Stimulated activated CD4-positive, alpha-beta T cell treated with anti-CD3 and anti-CD28 coated beads, TNF-alpha, amount 100 ng/mL, for 24 hours (primary cell): ENCODE measurements at places on chromosomes 5 and 9.

DNA sequence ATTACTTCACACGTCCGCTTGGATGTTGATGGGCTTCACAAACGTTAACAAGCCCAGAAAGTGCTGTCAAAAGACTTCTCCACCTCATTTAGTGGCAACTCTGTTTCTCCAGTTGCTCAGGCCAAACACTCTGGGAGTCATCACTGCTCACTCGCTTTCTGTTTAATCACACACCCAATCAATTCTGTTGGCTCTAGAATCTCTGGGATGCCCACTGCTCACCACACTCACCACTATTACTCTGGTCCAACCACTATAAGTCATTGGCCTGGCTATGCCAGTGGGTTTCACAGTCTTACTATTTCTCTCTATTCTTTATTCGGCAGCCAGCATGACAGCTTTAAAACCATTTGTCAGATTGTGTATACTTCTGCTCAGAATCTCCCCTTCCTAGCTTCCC, 163.5 kb downstream of the KDM4C start:
- DNase-seq, result no peak

DNA sequence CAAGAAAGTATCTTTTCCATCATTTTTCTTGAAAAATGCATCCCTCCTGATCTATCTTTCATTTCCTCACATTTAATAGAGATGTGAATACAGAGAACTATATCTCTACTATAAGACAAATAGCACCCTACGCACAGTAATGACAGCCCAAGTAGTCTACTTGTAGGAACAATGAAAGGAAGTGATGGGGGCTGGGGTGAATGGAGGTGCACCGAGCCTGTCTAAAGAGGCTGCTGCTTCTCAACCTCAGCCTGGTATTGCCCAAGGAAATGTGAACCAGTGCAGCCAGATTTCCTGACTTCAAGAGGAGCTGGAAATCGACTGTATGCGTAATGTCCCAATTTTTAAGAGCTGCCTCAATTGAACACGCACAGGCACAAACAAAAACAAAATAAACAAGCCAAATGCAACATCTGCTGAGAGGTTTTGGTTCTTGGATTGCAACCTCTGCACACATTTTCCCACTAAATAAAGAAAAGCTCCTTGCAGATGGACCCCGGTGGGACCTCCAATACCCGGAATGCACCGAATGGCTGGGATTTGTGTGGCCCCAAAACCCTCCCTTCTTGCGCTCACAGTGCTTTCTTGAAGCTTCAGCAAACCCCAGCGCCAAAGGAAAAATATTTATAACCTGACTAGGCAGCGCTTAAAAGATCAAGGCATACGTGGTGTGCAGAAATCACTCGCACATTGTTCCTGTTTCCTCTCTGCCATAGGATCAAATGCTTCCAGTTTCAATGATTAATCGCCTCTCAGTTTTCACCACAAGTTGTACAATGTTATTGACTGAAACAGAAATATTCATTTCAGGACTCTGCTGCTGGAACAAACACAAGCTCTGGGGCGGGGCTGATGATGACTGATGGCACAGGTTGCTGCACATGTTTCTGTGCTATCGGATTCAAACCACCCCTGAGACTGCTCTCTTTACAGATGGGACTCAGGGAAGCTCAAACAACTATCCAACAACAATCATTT, 68.3 kb downstream of the KCNIP1 start:
- DNase-seq, result peak; percentile 80

- DNase-seq, result no peak
Measured at GRCh38 chr9:87193151-87193550, 245.8 kb upstream of the GAS1 start.

DNA sequence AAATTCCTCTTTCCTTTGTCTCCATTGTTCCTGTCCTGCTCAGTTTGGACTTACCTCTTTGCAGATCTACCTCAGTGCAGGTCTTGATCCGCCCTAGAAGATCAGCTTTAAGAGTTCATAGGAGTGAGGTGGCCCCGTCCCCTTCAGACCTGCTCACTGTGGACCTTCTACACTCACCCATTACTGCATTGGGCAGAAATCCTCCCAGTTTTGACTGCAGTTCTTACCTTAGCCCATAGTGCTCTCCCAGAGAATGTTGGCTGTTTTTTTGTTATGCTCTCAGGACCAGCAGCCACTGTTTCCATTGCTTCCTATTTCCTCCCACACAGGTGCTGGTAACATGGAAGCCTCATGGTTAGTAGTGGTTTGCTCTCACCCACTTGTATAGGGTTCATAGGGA, 63.3 kb downstream of the GALNT10 start:
- DNase-seq, result no peak

GRCh38 chr5:89211836-89212235, 328.9 kb upstream of the MEF2C start:
- no peak for DNase-seq

- DNase-seq, result no peak
Measured at GRCh38 chr9:109780453-109781033, 545 bp downstream of the PALM2AKAP2 start.

GRCh38 chr9:91795598-91796241, 154.3 kb downstream of the ROR2 start:
- DNase-seq, result no peak

DNA sequence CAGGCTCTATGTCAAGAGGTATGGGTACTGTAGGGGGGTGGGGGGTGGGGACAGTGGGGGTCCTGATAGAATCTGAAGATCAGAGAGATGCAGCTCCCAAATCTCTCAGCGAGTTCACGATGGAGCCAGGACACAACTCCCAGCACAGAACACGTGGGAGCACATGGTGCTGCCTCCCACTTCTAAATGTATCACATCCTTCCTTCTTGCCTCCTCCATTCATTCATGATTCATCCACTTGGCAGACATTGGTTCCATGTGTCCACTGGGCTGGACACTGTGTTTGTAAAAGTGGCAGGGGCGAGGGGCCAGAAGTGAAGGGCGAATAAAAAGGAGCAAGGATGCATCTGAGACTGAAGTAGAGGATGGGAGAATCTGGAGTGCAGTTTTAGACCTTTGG, 33.9 kb downstream of the SH3TC2 start:
- no peak for DNase-seq

GRCh38 chr9:120362446-120362845, 217.5 kb downstream of the CDK5RAP2 start:
- DNase-seq, result no peak
